GM23248 (cell line): ENCODE measurements at places on chromosomes 12 and 14. TPM values are rescaled to one million over a fixed set of nuclear protein-coding genes. Genes with fewer than 3 reads are reported as not detected.
A peak's percentile ranks its signal among the peaks of the same experiment; 100 is the strongest.

- DNase-seq: peak; percentile 80
These were observed 101.0 kb upstream of the GZMB start for GRCh38 chr14:24734917-24735500.

Gene KRT73
- total RNA-seq: not detected in 2 replicates

DNA sequence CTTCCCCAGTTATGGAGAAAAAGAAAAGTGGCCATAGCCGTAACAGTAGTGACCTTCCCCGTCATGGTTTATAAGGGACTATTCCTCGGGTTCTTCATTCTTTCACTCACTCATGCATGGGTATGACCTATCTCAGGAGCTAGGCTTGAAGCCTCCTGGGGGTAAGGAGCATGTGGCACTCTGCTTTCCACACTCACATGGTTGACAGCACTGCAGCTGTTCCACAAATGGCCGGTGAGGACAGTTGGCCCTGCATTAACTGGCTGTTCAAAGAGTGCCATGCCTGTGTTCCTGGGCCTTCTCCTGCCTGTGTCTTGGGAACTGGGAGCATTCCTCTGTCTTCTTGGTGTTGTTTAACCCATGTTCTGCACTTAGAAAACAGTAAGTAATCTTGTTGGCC lies 66.2 kb upstream of the PNMA1 start:
- DNase-seq: no peak

DNA sequence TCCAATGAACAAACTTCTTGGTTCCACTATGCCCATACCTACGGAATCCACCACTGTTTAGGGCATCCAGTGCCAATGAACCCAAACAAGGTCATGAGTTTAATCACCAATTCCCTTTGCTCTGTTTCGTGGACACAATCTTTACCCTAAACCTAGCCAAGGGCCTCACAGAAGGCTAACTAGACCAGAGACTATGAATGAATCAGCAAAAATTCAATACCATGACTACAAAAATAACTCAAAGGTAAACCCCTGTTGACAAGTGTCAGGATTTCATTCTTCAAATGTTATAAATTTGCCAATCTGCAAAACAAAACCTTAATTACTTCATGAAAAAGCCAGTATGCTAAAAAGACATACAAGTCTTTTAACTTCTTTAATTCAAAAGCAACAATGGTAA lies 96.7 kb downstream of the CEP128 start:
- DNase-seq: no peak

DNA sequence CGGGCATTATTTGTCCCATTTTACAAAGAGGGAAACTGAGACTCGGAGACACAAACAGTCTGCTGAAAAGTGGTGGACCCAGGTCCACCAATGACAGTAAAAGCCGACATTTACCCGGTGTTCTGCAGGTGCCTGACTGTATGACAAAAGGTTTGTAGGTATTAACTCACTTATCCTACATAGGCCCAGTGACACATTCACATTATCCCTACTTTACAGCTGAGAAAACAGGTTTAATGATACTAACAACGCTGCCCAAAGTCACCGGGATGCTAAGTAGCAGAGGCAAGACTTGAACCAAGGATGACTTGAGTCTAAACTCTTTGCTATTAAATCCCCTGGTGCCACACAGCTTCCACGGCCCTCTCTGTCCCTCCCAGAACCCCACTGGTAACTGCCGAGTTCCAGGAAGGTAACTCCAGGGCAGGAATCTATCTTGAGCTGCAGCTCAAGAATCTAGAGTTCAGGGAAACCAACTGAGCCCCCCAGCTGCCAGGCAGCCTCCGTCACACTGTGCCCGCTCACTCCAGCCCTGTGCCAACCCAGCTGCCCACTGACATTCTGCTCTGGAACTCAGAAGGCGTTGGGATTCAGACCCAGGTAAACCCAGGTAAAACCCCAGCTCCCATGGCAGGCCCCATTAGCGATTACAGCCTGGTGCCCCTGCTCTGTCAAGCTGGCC lies 33.7 kb downstream of the SYNE3 start:
- DNase-seq: peak; percentile 20
